ENCODE measurements at places on chromosomes 16 and 17.

- DNase-seq, result no peak
These were observed 9.6 kb downstream of the DCTN5 start for GRCh38 chr16:23650674-23651416.

- DNase-seq, result no peak
These were observed 98.3 kb downstream of the MSI2 start for GRCh38 chr17:57354673-57355072.

DNA sequence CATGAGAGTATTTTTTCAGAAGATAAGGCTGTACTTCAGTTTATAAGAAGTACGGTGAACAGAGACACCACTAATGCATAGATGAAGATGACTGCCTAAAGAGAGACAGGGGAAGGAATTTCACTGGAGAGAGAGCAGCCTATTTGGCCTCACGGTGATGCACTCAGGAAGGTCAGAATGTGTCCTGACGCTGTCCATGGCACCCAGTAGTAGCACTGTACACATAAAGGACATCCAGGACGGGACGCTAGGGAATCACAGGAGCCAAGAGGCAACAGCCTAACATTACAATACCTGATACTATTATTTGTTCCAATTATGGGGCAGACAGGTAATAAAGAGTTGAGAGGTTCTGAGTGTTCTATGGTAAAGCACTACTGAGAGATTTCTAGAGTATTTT lies 24.9 kb upstream of the LRRC37A start:
- no peak for DNase-seq

DNA sequence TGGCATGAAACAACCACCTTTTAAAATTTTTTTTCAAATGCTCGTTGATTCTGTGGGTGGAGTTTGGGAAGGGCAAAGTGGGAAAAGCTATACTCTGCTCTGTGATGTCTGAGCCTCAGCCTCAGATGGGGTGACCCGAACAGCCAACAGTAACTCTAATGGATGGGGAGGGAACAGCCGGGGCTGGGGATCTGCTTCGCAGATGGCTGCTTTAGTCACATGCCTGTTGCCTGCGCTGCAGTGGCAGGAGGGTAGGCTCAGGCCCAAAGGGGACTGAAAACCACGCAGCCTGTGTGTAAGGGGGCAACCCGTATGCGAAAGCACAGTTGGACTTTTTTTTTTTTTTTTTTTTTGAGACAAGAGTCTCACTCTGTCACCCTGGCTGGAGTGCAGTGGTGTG lies 14.9 kb upstream of the MAPK3 start:
- DNase-seq, result no peak

GRCh38 chr16:84563786-84564420 lies 54.0 kb downstream of the COTL1 start:
- no peak for DNase-seq

DNA sequence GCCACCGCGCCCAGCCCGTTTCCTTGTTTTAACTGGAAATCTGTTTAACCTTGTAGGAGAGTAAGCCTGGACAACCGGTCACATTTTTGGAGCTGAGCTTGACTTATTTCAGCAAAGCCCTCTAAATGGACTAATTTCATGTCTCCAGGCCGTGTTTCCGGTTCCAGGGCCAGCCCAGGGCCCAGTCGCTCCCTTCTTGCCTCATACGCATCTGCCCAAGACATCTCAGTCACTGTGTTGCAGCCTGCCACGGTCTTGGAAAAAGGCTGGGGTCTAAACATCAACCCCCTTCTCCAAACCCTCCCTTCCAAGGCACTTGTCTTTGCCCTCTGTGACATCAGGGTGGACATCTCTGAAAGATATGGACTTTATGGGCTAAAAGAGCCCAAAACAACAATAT lies 18.9 kb downstream of the PLEKHG4 start:
- DNase-seq, result no peak

GRCh38 chr16:85314512-85314971 lies 202.3 kb upstream of the CIBAR2 start:
- DNase-seq, result no peak

DNA sequence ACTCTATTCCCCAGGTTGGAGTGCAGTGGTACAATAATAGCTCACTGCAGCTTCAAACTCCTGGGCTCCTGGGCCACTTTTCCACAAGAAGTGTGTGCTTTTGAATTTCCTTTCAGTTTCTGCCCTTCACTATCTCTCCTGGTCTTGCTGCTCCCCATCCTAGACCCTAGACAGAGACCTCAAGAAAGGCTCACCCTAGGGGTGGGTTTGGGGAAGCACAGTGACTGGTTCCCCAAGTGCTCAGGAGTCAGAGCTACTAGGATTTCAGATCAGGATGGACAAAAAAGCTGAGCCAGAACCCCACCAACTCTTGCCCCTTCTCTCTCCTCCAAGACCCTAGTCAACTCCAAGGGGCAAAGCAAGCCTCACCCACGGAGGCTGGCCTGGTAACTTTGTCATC lies 1.6 kb upstream of the SEBOX start:
- DNase-seq, result no peak

Measured in stimulated activated CD4-positive, alpha-beta T cell treated with anti-CD3 and anti-CD28 coated beads, Interleukin-1b, Interleukin-23, amount 100 ng/mL, for 1 hour (primary cell).